Mononuclear cell (primary cell): ENCODE measurements at places on chromosomes 1 and 21. TPM values are rescaled to one million over a fixed set of nuclear protein-coding genes. Genes with fewer than 3 reads are reported as not detected.

NBPF20 gene
- total RNA-seq, result 1.7 TPM

SLC16A4 gene
- not detected for total RNA-seq

AIRE gene
- 0.10 TPM for total RNA-seq

C1QTNF12 gene
- 1.6 TPM for total RNA-seq

LAPTM5 gene
- total RNA-seq, result 719 TPM

TMEM52 gene
- 0.31 TPM for total RNA-seq

NPL gene
- total RNA-seq, result 13.9 TPM

NSL1 gene
- total RNA-seq, result 25.7 TPM

PTGER3 gene
- total RNA-seq, result 0.52 TPM

IFI16 gene
- total RNA-seq, result 37.3 TPM

NECAP2 gene
- 111 TPM for total RNA-seq

RCAN1 gene
- 6.2 TPM for total RNA-seq

FMN2 gene
- not detected for total RNA-seq
